Umbilical cord (tissue), 2 donors: ENCODE measurements at places on chromosomes 2 and 18. TPM values are rescaled to one million over a fixed set of nuclear protein-coding genes. Genes with fewer than 3 reads are reported as not detected.

- peak; percentile 5 for DNase-seq
These were observed 127.7 kb downstream of the RHBDD1 start for GRCh38 chr2:226963528-226963927.

- no peak for DNase-seq
These were observed 3.5 kb downstream of the DNPEP start for GRCh38 chr2:219384083-219384713.

DNA sequence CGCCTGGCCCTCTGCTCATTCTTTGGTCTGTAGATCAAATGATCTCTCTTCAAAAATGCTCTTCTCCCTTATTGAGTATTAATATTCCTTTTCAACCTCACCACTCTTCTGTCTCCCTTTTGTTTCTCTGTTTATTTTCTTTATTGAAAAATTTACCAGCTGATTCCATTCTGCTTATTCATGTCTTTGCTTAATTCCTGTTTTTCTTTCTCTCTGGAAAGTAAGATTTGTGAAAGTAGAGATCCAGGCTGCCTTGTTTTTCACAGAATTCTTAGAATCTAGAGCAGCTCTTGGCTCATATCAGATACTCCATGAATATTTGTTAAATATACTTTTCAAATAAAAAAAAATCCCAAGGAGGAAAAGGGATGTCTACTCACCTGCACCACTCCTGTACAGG lies 157.0 kb downstream of the DOCK10 start:
- no peak for DNase-seq

GRCh38 chr2:66481100-66481549 lies 46.2 kb downstream of the MEIS1 start:
- DNase-seq, result peak; percentile 76

DNA sequence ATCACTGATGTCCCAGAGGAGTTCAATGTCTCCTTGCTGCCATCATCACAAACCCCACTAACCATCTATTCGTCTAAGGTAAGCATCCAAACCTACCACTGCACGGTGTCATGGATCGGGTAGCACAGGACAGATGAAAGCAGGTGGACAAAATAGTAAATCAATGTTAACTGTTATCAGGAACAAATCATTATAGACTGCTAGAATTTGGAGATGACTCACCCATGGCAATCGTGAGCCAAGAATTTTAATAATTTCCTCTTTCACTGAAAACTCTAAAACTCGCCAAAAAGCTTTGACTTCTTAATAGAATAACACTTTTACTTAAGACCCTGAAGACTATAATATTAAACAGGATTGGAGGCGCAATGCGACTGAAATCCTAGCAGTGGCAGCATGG lies 33.7 kb upstream of the BZW1 start:
- DNase-seq, result no peak

GRCh38 chr2:237590272-237591140 lies at the start of gene RAB17:
Gene RAB17, minus strand, starts transcription at chr2:237590734. Its CDS starts 4,580 bp downstream, at chr2:237586154.
- no peak for DNase-seq

GRCh38 chr18:38750751-38751150 lies 1185.2 kb upstream of the CELF4 start:
- DNase-seq, result no peak

DNA sequence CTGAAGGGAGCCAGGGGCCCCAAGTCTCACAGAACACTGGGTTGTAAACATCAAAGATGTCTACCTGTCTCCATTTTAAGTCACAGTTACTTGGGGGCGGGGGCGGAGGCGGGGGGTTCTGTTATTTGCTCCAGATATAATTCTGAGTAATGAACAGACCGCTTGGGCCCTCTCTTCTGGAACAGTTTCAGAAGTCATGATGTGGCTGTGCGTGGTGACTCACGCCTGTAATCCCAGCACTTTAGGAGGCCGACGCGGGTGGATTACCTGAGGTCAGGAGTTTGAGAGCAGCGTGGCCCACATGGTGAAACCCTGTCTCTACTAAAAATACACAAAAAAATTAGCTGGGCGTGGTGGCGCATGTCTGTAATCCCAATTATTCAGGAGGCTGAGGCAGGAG lies 157.9 kb upstream of the APCDD1 start:
- DNase-seq, result peak; percentile 62

Gene ZAP70
- 3.4 TPM for total RNA-seq

Gene DCAF17
- 37.1 TPM for total RNA-seq

Gene RRM2
- total RNA-seq, result 4.3 TPM
